GM23338 (cell line): ENCODE measurements at places on chromosomes 3 and 15.

- DNase-seq = no peak
Measured at GRCh38 chr15:57054204-57054750, 135.8 kb downstream of the TCF12 start.

DNA sequence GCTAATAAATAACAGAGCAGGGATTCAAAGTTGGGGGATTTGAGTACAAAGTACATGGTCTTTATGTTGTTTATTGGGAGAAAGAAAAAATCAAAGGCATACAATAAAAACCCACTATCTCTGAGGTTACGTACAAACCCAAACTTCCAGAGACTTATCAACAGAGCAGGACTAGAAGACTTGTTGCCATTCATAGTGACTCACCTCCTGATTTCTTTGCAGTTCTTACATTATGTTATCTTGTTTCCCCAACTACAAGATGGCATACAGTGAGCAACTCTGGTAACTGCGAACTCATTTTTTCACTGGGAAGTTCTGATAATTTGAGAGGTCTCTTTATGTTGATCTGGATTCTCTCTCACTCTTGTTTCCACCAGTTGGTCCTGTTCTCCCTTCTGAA is 80.6 kb upstream of the ETV5 start:
- DNase-seq = no peak

- DNase-seq = no peak
Measured at GRCh38 chr3:50264383-50264963, 4.5 kb upstream of the SEMA3B start.

DNA sequence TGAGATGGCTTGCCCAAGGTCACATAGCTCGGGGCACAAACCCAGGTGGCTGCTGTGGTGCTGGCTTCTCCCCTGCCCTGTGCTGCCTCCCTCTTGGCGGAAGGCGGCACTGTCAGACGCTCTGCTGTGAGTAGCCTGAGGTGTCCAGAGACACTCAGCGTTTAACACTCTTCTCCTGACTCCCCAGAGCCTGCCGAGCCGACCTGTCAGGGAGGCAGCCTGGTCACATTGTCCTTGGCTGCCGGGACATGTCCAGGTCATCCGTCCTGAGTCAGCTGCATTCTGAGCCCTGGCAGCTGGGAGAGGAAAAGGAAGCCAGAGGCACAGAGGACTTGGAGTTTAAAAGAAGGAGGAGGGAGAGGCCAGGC is 4.7 kb downstream of the LMAN1L start:
- DNase-seq = no peak

- no peak for DNase-seq
Measured at GRCh38 chr3:72547183-72547582, 301.1 kb downstream of the SHQ1 start.

DNA sequence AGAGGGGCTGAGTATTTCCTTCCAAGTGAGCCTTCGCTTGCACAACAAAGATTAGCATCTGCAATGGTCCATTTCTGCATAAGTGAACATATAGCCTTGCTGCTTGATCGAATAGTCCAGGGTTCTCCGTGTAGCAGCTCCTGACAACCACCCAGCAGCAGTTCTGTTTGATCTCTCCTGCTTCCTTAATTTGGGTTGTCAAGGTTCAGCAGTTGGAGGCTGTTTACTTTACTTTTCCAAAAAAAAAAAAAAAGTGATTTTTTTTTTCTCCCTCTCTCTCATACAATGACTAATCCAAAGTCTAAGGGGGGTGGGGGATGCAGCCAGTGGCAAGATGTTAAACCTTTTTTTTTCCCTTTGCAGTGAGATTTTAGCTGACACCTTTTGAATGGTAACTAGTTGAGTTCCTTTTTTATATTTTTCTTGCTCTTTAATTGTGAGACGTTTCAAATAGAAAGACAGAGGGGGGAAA is 3.6 kb downstream of the FOXP1 start:
- DNase-seq = no peak

DNA sequence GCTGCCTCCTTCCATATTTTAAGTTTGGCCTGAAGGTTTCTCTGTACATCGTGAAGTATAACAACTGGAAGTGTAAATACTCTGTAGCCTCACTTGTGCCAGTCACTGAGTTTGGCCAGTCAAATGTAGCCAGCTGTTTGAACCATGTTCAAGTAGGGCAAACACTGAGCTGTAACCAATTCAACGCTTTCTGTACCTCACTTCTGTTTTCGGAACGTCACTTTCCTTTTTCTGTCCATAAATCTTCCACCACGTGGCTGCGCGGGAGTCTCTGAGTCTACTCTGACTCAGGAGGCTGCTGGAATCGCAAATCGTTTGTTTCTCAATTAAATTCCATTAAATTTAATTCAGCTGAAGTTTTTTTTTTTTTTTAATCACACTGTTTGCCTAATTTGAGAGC is 88.8 kb upstream of the RARB start:
- no peak for DNase-seq

DNA sequence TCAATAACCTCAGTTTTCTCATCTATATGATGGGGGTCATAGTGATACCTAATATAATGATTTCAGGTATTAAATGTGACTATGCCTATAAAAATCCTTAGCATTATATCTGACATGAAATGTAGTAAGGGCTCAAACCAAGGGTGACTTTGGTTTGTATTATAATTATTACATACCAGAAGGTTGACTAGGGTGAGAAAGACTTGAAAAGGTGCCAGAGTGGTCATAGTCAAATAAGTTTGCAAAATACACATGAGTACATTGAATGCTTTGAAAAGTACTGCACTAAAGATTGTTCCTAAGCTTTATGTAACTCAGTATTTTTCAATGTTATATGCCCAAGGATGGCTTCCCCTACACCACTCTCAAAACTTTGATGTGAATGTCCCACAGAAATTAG is 297.2 kb downstream of the ARPP21 start:
- no peak for DNase-seq

- no peak for DNase-seq
Measured at GRCh38 chr3:46400000-46400734, 6.7 kb downstream of the CCR5AS start.

DNA sequence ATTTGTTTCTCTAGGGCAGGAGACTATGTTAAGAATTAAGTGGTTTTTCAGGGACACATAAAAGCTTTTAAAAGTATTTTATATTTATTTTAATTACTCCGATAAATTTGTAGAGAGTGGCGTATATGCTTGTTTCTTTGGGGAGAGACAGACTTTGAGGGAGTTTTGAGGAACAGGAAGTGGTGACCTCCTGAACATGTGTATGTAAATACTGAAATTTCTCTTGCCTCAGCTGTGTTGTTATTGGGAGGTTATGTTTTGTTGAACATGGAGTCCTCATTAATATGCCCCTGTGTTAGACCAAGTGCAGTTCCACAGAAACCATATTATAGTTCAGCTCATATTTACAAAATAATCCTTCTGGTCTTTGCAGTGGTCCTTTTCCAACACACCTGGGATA is 41.8 kb upstream of the UTS2B start:
- DNase-seq = no peak

DNA sequence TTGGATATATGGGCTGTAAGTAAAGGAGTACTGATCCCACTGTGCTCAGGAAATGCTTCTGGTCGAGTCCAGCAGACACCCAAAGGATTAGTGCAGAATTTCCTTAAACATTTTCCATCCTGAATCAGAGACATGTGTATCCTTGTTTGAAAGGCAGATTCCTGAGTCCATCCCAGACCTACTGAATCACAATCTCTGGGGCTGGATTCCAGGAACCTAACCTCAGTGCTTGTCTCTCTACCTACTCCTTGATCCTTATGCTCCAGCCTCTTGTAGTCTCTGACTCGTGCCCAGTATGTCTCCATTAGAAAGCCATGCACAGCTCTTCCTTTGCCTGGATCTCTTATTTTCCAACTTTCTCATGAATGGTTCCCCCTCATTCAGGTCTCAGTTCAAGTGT is 585.8 kb downstream of the NLGN1 start:
- DNase-seq = no peak

- DNase-seq = no peak
Measured at GRCh38 chr3:46433841-46434240, 26.8 kb downstream of the CCRL2 start.

- DNase-seq = no peak
Measured at GRCh38 chr15:89125088-89125826, 37.0 kb downstream of the ABHD2 start.

- no peak for DNase-seq
Measured at GRCh38 chr3:8856721-8857120, 87.3 kb upstream of the OXTR start.

DNA sequence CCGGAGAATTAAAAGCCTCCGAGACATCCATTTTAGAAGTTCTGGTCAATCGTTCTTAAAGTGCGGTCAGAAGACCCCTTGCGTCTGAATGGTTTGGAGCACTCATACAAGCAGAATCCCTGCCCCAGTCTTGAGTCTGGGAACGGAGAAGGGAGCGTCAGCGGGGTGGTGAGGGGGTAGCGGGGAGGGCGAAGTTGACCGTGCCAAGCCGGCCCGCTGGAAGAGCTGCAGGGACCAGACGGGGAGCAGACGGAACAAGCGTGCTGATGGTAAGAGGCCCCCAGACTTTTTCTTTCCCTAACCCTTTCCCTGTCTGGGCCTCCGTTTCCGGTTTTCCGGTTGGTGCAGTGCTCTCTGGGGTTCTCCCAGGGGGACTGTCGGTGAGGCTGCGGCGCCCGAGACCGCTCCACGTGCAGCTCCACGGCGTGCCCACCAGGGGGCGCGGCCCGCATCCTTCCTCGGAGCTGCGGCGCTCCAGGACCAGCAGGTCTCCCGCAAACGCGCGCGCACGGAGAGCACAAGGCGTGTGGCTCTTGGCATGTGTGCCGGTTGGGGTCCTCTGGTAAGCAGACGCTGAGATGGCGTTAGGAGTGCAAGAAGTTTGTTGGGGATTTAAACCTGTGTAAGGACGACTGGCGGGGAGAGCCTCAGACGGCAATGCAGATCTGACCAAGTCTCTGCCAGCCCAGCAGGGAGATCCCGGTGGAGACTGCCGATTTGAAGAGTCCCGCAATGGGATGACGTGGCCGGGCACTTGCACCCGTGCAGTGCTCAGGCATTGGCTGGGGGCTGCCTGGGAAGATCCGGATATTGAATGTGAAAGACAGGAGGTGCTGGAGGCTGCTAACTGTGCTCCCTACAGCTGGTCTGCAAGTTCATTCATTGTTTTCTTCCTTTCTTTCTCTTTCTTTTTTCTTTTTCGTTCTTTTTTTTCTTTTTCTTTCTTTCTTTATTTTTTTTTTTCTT is 19.2 kb upstream of the CORO2B start:
- peak; percentile 94 for DNase-seq

- DNase-seq = no peak
Measured at GRCh38 chr15:61685534-61685933, 374.7 kb downstream of the VPS13C start.

GRCh38 chr3:131038326-131038725 is 11.6 kb downstream of the NEK11 start:
- DNase-seq = no peak

- no peak for DNase-seq
Measured at GRCh38 chr15:36359286-36359685, 220.1 kb upstream of the CDIN1 start.

DNA sequence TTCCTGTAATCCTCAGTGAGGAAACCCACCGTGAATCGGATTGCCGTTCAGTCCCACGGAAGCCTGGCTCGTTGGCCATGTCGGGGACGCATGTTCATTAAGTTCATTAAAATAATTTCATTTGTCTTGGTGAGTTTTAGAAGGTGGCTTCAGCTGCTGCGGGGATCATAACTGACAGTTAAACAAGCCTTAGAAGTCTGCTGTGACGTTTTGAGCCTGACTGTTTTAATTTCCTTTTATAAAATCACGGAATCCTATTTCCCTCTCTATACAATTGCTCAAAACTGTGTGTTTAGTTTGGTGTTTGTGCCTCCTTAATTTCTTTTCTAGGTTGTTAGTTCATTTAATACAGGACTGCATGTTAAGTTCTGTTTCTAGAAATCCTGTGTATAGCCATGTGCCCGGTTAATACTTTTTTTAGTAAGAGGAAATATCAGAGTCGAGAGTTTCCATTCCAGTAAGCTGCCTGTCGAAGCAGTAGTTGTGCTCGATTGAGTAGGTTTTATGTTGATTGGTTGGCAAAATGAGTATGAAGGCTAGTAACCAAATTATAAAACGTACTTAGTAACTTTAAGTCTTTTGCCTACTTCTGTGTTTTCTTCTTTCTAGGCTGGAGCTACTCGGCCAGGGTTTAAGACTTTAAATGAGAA is 705 bp downstream of the NIPA2 start:
- DNase-seq = no peak

- no peak for DNase-seq
Measured at GRCh38 chr15:51038162-51038973, 56.3 kb downstream of the TNFAIP8L3 start.

GRCh38 chr3:85360742-85361387 is 402.1 kb downstream of the CADM2 start:
- peak; percentile 81 for DNase-seq

DNA sequence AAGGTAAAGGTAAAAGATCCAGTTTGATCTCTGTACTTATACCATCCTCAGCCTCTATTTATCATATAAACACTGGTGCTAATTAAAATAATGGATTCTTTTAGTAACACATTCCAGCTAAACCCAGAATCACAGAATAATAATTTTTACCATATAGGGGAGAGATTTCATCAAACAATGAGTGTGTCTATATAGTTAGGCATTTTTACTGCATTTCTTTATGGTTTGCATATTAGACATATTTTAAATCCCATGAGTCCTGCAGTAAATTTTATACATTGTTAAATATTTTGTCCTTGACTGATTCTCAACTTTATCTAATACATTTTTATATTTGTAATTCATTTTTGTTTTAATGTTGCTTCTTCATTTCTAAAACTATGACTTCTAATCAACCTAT is 323.7 kb upstream of the AGTR1 start:
- DNase-seq = no peak

GRCh38 chr15:90387534-90388461 is at the start of gene IQGAP1:
IQGAP1 (plus strand) TSS chr15:90388242; CDS start chr15:90388342, 100 bp downstream.
- peak; percentile 97 for DNase-seq

- no peak for DNase-seq
Measured at GRCh38 chr3:197407526-197407925, 109.1 kb upstream of the DLG1 start.

GRCh38 chr3:43079536-43080332 is 26.1 kb downstream of the POMGNT2 start:
- DNase-seq = no peak

GRCh38 chr3:41652931-41653330 is 309.0 kb downstream of the ULK4 start:
- DNase-seq = peak; percentile 8

GRCh38 chr15:52466134-52466701 is 62.5 kb downstream of the MYO5A start:
- peak; percentile 77 for DNase-seq

DNA sequence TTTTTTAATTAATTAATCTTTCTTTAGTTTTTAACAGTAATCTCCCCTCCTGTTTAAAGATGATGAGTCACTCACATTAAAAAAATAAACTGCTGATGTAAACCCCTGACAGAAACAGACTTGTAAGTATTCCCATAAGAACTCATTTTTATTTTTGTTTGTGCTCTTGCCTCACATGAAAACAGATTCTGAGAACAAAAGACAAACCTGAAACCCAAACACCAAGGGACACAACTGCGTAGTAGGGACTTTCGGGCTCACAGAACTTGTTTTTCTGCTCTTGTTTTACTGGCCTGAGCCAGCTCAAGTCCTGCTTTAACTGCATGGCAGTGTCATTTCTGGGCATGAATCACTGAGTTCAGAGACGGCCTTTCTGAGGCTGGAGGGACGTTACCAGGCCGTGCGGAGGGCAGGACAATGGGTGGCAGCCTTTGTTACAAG is 600.8 kb downstream of the FOXP1 start:
- DNase-seq = peak; percentile 54
